ENCODE measurements at places on chromosomes 2 and 18.

DNA sequence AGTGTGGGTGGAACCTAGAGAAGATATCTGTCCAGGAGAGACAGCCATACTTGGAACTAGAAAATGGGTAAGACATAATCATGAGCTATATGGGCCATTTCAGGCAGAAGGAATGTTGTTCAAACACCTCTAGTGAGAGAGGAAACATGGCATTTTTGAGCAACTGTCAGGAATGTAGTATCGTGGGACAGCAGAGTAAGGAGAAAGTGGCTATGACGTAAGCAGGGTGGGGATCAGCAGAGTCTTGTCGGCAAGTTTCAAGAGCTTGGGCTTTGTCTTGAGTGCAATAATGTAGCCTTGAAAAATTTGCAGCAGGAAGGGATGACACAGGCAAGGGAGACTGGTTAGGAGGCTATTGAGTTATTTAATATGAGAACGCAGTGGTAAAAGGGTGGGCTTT is 20.4 kb downstream of the SERPINB7 start:
- DNase-seq: no peak

DNA sequence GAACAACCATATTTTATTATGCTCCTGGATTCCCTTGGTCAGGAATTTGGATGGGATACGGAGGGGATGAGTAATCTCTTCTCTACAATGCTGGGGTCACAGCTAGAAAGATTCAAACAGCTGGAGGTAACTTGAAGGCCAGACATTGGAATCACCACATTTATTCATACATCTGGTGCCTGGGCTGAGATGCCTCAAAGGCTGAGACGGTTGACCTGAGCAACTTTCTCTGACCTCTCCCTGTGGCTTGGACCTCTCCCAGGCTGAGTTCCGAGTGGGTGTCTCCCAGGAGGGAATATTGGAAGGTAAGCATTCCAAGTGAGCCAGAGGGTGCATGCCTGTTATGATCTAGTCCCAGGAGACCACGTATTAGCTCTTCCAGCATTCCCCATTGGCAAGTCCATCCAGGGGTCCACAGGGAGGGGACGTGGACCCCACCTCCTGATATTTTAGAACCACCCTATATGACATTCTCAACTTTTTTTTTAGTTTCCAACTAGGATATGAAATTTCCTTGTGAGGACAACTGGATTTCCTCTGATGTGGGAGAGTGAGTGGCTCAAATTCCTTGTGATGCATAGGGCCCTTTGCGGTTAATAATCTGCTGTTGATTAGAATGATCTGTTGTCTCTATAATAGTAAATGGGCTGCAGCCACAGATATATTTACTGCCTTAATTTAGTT is 101.8 kb downstream of the MRPS9 start:
- DNase-seq: no peak

DNA sequence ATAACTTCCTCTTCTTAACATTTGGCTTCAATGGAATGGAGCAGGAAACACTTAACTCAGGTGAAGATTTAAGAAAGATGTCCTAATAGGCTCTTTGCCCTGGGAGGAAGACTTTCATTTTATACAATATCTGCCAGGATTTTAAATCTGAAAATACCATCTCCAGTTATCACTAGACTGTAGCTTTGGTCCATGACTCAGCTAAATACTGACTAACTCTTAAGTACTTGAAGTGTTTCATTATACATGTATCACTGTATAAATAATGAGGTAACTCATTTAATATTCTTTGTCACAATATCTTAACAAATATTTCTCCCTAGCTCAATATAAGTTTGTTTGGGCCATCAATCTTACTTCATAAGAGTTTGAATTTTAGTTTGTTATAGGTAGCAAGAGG is 34.7 kb downstream of the RBKS start:
- no peak for DNase-seq

GRCh38 chr2:105926960-105927678 is 182.4 kb downstream of the NCK2 start:
- no peak for DNase-seq

All from retina (tissue), 1 donor.